M059J (cell line): ENCODE measurements at places on chromosomes 2 and 18. TPM values are rescaled to one million over a fixed set of nuclear protein-coding genes. Genes with fewer than 3 reads are reported as not detected.
A peak's percentile ranks its signal among the peaks of the same experiment; 100 is the strongest.

- no peak for DNase-seq
These were observed 161.0 kb downstream of the ARHGAP15 start for GRCh38 chr2:143290221-143290620.

DNA sequence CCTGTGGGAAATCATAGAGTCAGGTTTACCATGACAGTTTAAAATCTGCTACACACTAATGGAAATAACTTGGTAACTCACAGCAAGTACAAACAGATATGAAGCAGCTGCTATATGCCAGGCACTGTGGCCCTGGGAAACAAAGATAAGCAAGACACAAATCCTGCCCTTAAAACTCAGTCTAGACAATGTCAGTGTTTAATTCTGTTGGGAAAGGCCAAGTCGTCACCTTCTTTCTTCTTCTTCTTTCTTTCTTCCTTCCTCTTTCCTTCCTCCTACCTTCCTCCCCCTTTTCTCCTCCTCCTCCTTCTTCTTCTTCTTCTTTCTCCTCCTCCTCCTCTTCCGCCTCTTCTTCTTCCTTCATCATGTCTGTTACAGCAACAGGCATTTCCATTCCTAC, 26.8 kb downstream of the PLEK start:
- no peak for DNase-seq

DNA sequence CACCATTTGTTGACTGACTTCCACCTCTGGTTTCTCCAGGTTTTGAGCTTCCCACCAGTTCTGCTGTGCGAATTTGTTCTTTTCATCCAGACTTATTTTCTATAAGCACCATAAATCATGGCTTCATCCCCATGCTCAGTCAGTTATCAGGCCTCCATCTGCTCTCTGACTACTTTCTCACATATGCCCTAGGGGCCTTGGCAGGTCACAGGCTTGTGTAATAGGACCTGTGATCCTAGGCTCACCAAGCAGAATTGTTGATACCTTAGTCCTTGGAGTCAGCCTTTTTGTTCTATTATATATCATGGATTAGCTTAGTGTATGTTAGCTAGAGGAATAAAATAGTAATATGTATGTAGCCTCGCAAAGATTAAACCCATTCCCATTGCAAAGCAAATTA, 284.2 kb upstream of the TANK start:
- peak; percentile 60 for DNase-seq

DNA sequence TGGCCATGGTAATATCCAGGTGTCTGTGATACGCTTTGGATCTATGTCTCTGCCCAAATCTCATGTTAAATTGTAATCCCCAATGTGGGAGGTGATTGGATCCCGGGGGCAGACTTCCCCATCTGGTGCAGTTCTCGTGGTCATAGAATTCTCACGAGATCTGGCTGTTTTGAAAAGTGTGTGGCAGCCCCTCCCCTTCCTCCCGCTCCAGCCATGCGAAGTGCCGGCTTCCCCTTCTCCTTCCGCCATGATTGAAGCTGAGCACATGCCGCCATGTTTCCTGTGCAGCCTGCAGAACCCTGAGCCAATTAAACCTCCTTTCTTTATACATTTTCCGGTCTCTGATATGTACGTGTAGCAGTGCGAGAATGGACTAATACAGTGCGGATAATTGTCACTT, 42.5 kb downstream of the GPC1 start:
- no peak for DNase-seq

UPP2 gene
- total RNA-seq, result not detected in 2 replicates

BMPR2 gene
- 14.6 and 16.7 TPM in 2 replicates for total RNA-seq

ONECUT2 gene
- 1.2 and 1.5 TPM in 2 replicates for total RNA-seq

RGPD4 gene
- total RNA-seq, result not detected in 2 replicates
